ENCODE measurements at places on chromosomes 1 and 21.
A peak's percentile ranks its signal among the peaks of the same experiment; 100 is the strongest.

DNA sequence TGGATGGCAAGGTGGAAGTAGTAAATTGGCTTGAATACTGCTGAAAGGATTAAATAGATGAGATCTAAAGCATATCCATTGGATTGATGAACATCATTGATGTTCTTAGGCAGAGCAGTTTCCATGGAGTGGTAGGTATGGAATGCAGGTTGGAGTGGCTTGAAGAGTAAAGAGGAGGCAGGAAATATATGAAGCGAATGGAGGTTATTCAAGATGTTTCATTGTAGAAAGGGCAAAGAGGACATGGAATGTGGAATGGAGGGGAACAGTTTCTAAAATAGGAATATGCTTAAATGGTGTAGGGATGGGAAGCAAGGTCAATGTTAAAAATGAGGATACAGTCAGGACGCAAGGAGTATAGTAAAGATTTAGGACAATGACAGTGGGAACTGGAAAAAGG lies 6.1 kb downstream of the OSBPL9 start:
- no peak for DNase-seq

DNA sequence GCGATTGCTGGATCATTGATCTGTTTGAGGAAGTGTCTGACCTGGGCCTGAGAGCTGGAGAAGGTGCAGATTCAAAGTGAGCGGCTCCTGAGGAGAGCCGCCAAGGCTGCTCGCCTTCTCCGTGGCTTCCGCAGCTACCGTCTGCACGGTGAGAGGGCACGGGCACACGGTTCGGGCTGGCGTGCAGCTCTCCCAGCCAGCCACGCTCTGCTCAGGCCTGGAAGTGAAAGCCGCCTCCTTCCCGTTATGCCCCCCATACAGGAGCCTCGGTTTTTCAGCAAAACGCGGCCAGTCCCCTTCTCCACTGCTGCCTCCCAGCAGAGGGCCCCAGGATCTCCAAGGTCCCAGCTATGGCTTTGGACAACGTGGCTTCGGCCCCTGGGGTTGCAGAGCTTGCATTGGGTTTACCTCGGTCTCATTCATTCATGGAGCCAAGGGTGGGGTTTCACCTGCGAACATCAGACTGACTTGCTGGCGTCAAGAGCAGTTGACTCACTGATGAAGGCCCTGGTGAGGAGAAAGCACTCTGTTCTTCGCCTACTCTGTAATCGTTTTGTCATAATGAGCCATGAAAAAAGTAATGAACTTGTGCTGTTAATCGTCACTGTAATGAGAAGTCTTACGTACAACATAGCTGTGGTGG lies 24.4 kb upstream of the PDXK start:
- DNase-seq, result no peak

- DNase-seq, result no peak
Observed at GRCh38 chr1:55209247-55209646, 5.9 kb downstream of the USP24 start.

DNA sequence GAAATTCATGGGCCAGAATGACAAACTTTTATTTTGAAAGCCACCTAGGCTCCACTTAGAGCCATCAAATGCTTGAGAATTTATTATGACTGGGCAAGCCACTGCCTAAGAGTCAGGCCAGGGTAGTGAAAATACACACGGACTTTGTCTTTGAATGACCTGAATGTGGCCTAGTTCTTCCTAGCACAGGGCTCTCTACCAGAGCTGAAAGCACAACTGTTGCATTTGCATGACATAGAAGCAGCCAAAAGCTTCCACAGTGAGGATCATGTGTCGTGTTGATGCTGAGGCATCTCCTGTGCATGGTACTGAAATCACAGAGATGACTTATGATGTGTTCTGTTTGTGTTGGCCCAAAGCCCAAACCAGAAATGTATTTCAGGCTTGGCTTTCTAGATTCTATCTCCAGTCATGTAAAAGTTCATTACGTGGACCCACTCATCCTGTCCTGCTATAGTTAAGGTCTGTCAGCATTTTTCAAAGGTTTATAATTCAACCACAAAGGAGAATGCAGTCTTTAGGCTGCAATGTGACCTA lies 164.0 kb upstream of the UBE2U start:
- peak; percentile 46 for DNase-seq

DNA sequence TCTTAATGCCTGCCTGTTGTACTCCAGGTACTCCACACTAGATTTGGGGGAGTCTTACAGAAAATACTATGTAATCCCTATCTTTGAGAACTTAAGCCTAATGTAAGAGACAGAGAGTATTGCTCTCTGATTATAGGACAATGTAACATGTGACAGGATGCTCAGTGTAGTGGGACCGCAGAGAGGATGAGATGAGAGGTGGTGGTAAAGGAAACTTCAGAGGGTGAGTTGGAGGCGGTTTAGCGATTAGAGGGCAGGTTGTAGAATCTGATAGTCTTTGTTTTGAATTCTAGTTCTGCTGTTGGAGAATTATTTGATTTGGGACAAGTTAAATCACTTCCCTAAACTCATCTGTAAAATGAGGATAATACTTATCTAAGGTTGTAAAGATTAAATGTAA lies 5.4 kb downstream of the SOAT1 start:
- no peak for DNase-seq

GRCh38 chr1:168477792-168478191 lies 66.0 kb downstream of the XCL2 start:
- DNase-seq, result no peak

DNA sequence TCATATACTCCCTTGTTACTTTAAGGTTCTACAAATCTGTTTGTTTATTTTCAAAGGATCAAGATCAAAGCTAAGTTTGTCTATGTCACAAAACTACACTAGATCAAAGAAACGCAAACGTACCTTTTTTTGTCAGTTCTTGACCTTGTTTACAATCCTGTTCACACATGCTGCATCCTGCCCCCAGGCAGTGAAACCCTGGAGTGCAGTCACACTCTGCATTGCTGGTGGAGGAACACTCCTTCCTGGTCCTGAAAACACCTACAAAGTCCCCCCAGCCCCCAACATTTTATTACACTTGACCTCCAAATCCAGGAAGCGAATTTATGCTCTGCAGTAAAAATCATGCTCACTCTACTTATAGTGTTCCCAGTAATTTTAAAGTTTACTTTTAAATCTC lies 2.6 kb downstream of the TNFRSF9 start:
- no peak for DNase-seq

GRCh38 chr1:2408859-2409276 lies 3.5 kb downstream of the PEX10 start:
- DNase-seq, result no peak

GRCh38 chr1:26358411-26359384 lies 4.8 kb upstream of the CRYBG2 start:
- no peak for DNase-seq

- no peak for DNase-seq
Observed at GRCh38 chr1:101237229-101237837, 514 bp downstream of the S1PR1 start.

- no peak for DNase-seq
Observed at GRCh38 chr1:76269155-76269554, 194.6 kb downstream of the ST6GALNAC3 start.

- no peak for DNase-seq
Observed at GRCh38 chr1:201945863-201946223, 505 bp downstream of the LMOD1 start.

DNA sequence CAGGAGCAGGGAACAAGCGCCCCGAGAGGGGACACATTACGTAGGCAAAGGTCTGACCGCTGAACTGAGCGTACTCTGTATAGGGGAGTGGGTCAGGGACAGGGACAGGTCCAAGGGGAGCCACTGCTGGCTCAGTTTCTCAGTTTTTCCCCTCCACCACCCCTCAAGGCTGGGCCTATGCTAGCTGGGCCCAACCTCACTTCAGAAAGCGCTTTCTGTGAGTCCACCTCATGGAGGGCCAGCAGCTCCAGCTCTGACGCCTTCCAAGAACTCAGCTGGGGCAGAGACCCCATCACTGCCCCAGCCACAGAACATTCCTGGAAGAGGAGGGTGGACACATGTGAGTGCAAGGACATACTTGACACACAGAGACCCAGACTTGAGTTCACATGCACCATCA lies 242.0 kb downstream of the FOXD2 start:
- DNase-seq, result no peak

- no peak for DNase-seq
Observed at GRCh38 chr1:58035523-58035922, 511.0 kb downstream of the OMA1 start.

DNA sequence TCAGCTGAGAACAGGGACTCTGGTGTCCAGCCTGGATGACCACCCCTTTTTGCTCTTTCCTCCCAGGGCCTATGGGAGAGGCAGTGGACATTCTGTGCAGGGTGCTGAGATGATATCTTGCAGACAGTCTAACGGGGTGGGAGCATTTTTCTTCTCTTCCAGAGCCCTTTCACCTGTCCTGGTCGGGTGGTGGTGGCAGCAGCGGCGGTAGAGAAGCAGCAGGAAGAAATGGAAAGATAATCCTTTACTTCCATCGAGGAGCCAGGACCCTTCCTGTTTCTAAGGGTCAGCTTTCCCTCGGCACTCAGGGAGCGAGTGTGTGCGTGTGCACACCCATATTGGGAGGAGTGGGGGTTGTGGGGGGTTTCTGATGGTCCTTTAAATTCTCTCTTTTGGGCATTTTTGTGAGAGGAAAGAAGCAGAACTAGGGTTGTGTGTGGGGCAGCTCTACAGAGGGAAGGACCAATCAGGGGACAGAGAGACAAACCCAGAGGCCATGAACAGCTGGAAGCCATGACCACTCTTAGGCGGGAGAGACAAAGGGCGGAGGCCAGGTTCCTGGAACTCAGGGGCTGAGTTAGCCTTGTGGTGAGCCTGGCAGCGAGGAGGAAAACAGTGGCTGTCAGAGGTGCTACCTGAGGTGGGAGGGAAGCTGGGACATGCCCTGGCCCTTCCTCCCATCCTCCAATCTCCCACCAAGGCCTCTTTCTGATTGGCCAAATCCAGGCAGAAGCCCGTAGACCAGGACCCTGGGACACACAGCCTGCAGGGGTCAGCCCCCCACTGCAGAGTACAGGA lies 31.2 kb upstream of the CSF3R start:
- no peak for DNase-seq

DNA sequence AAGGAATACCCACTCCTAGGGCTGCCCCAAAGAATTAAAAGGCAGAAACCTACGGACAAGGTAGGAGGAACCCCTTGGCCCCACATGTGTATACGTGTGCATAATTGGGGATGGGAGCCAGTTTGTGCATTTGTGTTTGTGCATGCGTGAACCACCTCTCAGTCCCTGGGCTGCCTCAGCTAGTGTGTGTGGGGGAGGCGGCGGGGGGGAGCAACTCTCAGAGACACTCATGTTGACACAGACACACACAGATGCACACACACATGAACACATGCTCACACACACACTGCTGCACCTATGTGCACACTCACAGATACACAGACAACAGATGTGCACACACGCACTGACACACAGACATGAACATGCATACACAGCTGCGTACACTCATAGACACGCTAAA lies 5.1 kb downstream of the LDLRAD1 start:
- DNase-seq, result no peak

DNA sequence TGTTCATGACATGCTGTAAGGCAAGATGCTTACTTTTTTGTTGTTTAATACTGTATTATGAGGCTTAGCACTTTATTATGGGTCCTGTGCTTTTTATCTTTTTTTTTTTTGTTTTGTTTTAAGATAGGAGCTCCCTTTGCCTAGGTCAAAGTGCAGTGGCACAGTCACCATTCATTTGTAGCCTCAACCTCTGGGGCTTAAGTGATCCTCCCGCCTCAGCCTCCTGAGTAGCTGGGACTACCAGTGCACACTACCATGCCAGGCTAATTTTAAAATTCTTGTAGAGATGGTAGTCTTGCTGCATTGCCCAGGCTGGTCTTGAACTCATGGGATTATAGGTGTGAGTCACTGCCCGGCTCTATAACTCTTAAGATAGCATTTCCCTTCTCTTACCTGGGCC lies 4.6 kb downstream of the UBAP2L start:
- no peak for DNase-seq

DNA sequence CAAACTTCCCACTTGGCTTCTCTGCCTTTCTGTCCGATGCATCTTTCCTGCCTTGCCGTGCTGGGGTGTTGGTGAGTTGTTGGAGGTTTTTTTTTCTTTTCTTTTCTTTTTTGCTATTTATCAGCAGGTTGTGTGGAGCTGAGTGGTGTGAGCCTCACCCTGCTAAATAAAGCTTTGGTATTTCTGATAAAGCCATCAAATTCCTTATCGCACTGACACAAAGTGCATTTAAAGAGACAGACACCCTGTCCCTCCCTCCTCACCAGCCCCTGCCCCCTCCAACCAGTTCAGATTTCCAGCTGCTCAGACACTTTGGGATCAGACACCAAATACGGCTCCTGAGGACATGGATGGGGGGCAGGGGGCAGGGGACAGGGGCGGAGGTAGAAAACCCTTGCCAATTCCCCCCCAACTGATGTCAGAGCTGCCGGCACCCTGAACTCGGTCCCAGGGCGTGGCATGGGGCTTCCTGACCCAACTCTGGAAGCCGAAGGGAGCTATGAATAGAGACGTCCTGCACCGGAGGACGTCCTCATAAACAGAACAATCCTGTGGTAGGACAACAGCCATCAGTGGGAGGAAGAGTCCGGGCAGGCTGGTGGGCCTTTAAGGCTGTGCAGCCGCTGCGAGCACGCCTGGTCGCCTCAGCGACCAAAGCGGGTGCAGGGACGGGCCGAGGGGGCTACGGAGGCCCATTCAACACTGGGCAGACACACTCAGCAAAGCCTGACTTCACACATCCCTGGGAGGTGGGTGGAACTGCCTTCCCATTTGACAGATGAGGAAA lies 79.0 kb downstream of the CASZ1 start:
- no peak for DNase-seq

- peak; percentile 1 for DNase-seq
Observed at GRCh38 chr1:174114788-174115448, 44.4 kb upstream of the RABGAP1L start.

DNA sequence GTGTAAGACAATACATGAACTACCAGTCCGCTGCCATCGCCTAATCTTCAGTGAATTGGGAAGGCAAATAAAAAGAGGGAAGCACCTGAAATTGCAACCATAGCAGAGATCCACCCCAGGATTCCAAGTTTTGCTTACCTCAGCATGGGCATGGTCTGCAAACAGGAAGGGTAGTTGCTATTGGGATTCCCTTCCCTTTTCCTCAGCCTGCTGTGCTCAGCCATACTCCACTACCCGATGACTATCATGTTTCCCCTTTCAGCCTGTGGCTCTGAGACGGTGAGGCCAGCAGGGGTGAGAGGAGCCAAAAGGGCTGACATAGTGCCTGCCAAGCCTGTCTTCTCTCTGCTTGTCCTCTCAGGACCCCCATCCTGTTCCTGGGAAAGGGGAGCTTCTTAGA lies 64.2 kb downstream of the GPR137B start:
- DNase-seq, result no peak

GRCh38 chr21:41903559-41904351 lies 24.6 kb upstream of the PRDM15 start:
- DNase-seq, result no peak

Data from left renal pelvis (tissue), 4 donors.